ENCODE measurements at places on chromosomes 6 and 20.

GRCh38 chr6:43584892-43585570 is 9.0 kb downstream of the POLH start:
- no peak for DNase-seq

DNA sequence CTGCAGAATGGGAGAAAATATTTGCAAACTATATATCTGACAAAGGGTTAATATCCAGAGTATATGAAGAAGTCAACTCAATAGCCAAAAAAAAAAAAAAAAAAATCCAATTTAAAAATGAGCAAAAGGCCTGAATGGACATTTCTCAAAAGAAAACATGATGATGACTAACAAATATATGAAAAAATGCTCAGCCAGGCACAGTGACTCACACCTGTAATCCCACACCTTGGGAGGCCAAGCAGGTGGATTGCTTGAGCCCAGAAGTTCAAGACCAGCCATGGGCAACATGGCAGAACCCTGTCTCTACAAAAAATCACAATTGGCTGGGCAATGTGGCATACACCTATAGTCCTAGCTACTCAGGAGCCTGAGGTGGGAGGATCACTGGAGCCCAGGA is 2.1 kb upstream of the ECHDC1 start:
- no peak for DNase-seq

GRCh38 chr20:7935027-7935551 is 5.2 kb downstream of the HAO1 start:
- peak; percentile 46 for DNase-seq

DNA sequence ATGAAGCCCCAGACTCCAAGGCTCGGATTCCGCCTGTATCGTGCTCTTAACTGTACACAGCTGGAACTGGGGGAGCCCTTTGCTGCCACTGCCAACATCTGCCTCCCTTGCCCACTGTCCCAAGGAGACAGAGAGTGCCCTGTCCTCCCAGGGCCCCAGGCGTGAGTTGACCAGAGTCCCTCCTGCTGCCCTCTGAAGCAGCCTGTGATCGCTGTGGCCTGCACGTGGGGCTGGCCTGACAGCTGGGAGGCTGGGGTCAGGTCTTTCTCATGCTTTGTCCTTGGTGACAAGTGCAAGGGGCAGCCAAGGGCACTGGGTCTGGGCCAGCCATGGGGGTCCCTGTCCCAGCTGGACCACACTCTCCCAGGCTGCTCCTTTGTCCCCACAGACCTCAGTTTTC is 44.3 kb downstream of the KIAA1755 start:
- DNase-seq, result no peak

Measured in MM.1S (cell line).